Stimulated activated CD4-positive, alpha-beta T cell treated with anti-CD3 and anti-CD28 coated beads, TNF-alpha, amount 100 ng/mL, for 48 hours (primary cell): ENCODE measurements at places on chromosomes 5 and 9.

- no peak for DNase-seq
These were observed 52.6 kb downstream of the ESM1 start for GRCh38 chr5:54932789-54933188.

DNA sequence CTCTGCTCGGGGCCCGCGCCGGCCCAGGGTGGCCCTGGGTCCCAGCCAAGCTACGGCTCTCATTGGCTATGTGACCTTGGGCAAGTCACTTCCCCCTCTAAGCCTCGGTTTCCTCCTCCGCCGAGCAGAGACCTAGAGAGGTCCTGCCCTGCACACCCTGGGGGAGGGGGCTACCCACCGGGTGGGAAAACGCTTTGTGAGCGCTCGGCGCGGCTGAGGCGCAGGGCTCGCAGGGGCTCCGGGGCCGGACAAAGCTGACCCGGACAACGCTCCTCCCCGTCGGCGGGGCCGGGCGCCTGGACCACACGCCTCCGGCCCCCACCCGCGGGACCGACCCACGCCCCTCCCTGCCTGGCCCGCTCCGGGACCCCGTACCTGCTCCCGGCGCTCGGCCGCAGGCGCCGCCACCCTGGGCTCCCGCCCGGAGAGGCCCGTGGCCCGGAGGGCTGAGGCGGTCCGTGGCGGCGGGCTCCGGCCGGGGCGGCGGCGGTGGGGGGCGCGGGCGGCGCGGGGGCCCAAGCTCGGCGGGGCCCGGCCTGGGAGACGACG, 85.7 kb upstream of the MELK start:
- peak; percentile 39 for DNase-seq

GRCh38 chr9:28317745-28318144, 744.5 kb upstream of the C9orf72 start:
- no peak for DNase-seq

DNA sequence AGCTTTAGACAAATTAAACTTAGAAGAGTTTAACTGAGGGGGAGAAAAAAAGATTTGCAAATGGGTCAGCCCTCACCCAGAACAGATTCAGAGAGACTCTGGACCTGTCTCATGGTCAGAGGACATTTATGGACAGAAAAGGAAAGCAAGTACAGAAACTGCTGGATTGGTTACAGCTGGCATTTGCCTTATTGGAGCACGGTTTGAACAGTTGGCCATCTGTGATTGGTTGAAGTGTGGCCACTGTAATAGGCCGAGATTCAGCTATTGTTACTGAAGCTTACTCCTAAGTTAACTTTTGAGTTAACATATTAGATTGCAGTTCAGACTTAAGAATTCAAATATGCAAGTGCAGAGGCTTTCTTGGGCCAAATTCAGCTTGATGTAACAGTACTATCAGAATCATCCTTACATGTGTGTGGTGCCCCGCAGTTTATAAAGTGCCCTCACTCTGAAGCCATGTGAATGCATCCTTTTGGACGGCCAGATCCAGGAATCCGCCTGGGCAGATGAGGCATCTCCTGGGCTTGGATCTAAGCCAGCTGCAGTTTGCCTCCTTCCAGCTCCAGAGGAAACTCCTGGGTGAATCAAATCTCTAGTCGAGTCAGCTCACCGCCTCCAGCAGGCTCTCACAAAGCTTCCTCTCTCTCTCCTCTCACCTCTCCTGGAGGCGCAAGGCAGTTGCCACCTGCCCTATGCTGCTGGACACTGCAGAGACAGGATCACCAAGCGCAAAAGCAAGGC, 165.2 kb downstream of the ADAMTS12 start:
- no peak for DNase-seq

GRCh38 chr9:111058166-111058565, 19.9 kb upstream of the LPAR1 start:
- no peak for DNase-seq

DNA sequence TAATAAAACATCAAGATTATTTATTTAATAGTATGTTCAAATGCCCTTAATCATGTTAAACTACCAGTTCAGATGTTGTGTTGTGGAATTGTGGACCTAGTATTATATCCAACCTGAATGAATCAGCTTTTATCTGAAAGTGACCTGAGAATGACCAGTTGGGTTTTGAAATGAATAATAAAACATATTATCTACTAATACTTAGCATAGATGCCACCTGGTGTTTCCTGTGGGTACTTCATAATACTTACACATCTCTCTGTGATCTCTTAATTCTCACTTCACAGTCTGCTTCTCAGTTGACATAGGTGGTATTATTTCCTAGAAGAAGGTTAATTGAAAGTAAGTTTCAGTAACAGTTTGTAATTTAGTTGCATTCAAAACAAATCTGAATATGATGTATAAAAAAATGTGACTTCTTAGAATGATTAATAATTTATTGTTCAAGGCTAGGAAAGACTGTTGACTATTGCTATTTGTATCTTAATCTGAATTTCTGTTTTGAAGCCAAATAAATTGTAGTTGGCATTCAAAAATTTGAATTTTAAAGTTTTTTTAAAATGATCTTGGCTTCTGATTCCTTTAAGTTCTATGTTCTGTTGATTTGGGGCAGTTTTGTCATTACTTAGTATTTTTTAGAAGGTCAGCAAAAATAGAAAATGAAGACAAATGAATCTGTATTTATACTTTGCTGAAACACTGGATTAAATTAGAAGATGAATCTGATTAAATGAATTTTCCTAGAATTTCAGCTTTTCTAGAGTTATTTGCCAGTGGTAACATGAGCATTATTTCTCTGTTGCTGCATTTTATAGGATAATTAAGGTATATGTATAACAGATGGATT, 48.2 kb downstream of the KIF2A start:
- no peak for DNase-seq

DNA sequence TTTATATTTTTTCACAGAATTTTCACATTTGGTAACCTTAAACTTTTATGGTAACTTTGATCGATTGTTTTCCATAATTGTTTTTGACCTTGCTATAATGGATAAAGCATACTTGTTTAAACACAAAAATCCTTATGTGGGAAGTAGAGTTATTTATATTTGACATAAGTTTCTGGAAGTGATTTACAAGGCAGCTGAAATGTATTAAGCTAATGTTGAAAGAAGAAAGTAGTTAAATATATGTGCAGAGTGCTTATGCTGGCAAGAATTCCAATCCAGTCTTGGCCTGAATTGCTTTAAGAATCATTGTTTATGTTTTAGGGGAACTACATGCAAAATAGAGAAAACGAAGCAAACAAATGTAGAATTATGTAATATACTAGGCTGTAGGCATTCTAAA, 763.6 kb downstream of the TAF11L14 start:
- no peak for DNase-seq

GRCh38 chr9:89956331-89956730, 351.5 kb downstream of the GADD45G start:
- no peak for DNase-seq

DNA sequence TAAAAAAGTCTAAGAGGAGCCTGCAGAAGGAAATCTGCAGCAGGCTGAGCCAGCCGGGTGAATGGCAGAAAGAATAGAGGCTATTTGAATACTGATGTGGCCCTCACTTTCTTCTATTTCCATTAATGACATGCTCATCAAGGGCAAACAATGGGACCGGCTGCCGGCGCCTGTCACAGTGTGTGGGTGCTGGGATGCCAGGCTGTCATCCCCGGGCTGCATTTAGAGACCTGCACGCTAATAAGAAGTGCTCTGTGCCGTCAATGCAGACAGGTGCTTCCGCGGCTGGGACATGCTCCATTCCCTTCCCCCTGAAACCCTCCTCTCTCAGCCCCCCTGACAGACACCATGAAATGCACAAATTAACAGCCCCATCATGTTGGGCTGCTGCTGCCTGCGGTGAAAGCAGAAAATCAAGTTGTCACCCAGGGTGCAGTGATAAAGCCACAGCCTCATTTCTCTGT, 217.7 kb upstream of the TBCA start:
- no peak for DNase-seq

DNA sequence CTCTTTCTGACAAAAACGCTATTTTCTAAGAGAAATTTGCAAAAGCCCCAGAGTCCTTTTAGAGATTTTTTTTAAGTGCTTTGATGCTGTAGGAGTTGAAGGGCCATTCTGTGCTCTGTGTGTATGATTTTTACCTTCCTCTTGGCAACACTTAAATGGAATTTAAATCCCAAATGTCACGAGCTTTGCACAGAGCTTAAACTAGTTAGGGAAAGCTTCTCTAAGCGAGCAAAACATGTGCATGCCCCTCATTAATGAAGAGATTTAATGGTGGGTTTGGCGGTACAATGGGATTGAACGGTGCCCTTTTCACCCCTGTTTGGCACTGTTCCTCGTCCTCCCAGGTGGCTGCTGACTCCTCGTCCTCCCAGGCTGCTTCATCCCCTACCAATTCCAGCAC, 220.7 kb downstream of the DRD1 start:
- DNase-seq, result no peak

- DNase-seq, result no peak
These were observed 345.7 kb downstream of the DRD1 start for GRCh38 chr5:175098301-175098700.

- no peak for DNase-seq
These were observed 522 bp downstream of the BHMT start for GRCh38 chr5:79111960-79112702.

DNA sequence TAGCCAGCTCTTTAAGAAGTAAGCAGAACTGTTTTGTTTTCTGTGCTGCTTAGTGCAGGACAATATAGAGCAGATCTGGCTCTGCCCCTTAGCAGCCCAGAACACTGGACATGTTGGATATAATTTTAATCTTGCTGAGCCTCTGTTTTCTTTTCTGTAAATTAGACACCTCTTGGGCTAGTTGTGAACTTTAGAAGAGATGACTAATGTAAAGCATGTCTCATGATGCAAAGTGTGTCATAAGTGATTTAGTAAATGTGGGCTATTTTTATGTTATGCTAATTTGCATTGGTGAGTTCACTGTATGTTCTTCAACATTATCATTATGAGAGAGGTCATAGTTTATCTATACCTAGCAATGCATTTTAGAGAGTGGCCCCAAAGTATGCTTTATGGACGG, 156.1 kb upstream of the ADAMTSL1 start:
- DNase-seq, result no peak

GRCh38 chr5:9288234-9288633, 257.6 kb downstream of the SEMA5A start:
- DNase-seq, result no peak

DNA sequence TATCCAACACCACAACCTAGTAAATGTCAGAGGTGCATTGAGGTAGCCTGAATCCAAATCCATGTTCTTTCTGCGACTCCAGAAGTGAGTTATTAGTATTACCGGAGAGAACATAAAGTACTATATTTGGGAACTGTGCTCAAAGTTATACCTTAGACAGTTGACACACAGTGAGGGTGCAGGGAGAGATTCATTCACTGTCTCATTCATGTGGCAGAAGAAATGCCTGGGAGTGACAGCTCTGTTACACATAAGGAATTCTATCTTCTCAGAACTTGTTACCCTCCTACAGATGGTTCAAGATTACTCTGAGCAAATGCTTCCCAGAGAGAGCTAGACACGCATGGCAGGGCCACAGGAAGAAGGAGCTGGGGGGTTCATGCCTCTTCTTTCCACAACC, 103.0 kb downstream of the ATP10B start:
- DNase-seq, result no peak

GRCh38 chr9:116502746-116503145, 184.4 kb upstream of the TRIM32 start:
- DNase-seq, result no peak

- DNase-seq, result no peak
These were observed 146.5 kb downstream of the CD180 start for GRCh38 chr5:67050125-67050524.

DNA sequence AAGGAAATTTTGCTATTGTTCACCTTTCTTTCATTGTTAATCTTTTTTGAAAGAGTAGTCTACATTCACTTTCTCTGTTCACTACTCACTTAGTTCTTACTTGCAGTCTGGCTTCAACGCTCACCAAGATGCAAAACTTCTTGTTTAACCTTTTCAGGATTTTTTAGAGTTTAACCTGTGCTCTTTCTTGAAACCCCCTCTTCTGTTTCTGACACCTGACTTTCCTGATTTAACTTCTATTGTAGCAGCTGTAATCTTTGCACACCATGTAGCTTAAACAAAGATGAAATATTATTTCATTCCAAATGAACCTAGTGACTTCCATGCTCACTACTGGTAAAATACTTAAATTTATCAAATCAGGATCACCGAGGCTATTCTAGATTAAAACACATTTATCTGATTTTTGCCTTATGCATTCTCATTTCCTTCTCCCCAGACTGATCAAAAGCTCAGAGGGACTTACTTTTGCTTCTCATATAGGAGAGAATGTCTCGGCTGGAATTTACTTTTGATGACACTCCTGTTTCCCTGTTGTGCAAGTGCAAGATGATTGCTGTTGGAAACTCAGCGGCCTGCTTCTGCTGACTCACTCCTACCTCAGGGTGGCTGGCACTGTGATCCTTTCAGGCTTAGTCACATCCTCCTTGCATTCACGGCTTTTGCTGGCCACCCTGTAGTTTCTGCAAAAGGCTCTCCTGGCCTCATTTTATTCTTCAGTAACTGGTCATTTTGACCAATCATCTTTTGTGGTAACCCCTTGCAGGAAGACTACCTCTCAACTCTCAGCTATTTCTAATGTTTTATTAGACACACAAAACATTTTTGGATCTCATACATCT, 109.3 kb upstream of the IFNE start:
- peak; percentile 56 for DNase-seq

GRCh38 chr9:20477940-20478620, 144.2 kb downstream of the MLLT3 start:
- peak; percentile 1 for DNase-seq

DNA sequence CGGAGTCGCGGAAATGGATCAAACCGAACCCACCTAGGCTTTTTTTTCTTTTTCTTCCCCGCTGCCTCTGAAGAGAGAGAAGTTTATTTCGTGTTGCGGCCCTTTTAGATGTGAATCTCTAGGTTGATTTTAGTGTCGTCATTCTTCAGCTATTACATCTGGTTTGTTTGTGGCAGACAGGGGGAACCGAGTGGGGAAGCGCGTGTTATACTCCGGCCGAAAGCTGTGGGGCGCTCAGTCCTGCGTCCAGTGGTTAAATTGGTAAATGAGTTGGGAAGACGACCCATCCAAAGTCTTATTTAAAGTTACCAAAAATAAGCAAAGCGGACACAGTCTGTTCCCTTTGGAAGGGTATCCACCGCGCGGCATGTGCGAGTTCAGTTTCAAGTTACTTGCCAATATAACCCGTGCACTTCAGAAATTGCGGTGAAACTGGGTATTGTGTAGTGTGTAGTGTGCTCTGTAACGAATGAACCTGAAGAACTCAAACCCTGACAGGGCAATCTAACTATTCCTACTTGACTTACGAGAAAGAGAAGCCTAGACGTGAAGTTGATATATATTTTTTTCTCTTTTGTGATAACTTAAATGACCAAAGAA, 1.3 kb downstream of the MAN2A1 start:
- no peak for DNase-seq

DNA sequence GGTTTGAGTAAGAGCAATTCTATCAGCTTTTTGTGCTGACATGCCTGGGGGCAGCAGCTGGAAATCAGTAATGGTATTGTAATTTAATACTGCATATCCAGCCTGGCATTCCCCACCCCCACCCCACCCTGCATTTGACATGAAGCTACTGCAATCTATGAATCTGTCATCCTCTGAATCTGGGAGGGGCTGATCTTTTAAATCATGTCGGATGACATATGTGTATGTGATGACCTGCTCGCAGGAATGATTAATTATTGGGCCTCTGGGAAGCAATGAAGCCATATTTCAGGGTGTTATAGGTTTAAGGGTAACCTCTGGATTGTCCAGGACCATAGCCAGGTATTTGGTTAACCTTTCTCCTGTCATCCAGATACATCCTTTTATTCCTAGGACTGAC, 64.6 kb upstream of the RASGRF2 start:
- no peak for DNase-seq
